Brain pericyte (primary cell): ENCODE measurements at places on chromosomes 1 and 21.

DNA sequence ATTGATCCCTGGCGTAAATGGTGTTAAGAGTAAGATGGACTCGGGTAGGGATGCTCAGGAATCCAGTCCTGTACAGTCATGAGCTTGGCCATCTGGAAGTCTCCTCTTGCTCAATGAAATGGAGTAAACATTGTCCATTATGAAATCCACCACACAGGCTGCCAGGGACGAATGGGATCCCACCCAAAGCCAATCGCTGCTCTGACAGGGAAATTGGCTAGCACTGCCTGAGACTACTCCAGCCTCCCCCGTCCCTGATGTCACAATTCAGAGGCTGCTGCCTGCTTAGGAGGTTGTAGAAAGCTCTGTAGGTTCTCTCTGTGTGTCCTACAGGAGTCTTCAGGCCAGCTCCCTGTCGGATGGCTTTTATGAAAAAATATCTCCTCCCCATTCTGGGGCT is at the start of gene HSD11B1:
TSS of gene HSD11B1 (plus strand) at position 263 of the 400 bp plus-strand sequence. CDS start at position 360, 97 bp downstream.
- DNase-seq, result no peak

DNA sequence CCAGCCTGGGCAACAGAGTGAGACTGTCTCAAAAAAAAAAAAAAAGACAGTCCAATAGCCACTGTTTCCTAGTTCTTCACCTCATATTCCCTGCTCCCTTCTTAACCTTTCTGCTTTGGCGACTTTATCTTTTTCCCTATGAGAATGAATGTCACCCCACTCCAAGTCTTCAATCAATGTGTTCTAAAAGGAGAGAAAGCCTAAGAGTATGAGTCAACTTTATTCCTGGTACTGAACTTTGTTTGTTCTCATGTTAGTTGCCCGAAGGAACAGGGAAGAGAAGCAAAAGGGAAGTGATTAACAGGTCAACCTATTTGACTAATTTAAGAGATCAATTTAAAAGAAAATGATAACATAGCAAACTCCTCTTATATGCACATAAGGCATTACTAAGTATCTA is 39.9 kb upstream of the SLC16A1 start:
- DNase-seq, result no peak

GRCh38 chr1:85102479-85102878 is 54.2 kb upstream of the MCOLN3 start:
- no peak for DNase-seq

DNA sequence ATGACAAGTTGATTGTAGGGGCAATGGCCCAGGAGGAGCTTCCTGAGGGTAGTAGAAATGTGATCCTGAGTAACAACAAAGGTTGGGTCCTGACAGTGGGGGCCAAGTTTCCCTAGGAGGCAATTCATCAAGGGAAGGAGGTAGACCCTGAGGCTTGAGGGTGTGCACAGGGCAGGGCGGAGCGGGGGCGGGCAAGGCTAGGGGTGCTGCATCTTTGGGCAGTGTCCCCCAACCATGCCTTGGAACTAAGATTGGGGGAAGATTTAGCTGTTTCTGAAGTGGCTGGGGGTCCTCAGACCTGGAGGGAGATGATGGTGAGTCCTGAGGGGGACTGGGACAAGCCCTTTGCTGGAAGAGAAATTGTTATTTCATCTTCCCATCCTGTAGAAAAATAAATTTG is 50.9 kb downstream of the HUNK start:
- DNase-seq, result no peak

DNA sequence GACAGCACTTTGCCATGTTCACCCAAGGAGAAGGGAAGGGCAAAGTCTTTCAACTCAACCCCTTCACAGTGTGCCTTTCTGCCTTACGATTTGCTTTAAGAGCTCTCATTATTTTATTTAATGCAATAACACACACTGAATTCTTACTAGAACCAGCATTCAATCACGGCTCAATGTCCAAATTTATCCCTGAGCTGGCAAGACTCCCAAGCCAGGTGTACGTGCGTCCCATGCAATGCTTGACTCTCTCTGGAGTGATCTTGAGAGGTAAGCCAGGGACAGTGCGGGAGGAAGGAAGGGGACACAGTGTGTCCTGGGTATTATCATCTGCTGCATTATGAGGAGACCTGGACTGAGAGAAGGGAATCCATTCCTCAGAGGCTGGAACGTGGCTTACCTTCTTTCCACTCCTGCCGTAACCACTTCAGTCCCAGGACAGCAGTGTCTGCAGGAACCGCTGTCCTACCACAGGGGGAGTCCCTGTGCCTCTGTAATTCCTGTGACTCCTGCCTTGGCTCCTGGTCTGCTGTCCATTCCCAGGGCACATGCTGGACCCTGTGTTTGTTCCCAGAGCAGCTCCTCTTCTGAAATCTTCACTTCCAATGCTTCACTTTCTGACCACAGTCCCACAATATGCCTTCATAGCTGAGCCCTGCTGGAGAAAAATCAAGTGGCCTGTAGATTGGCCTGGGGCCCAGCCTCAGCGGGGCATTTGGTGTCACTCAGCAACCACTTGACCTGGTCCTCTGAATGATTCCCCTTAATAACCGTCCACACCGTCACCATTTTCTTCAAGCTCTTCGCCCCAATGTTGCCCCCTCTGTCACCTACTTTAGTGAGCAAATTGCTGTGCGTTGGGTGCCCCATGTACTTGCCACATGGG is 28.6 kb upstream of the STUM start:
- DNase-seq, result no peak

DNA sequence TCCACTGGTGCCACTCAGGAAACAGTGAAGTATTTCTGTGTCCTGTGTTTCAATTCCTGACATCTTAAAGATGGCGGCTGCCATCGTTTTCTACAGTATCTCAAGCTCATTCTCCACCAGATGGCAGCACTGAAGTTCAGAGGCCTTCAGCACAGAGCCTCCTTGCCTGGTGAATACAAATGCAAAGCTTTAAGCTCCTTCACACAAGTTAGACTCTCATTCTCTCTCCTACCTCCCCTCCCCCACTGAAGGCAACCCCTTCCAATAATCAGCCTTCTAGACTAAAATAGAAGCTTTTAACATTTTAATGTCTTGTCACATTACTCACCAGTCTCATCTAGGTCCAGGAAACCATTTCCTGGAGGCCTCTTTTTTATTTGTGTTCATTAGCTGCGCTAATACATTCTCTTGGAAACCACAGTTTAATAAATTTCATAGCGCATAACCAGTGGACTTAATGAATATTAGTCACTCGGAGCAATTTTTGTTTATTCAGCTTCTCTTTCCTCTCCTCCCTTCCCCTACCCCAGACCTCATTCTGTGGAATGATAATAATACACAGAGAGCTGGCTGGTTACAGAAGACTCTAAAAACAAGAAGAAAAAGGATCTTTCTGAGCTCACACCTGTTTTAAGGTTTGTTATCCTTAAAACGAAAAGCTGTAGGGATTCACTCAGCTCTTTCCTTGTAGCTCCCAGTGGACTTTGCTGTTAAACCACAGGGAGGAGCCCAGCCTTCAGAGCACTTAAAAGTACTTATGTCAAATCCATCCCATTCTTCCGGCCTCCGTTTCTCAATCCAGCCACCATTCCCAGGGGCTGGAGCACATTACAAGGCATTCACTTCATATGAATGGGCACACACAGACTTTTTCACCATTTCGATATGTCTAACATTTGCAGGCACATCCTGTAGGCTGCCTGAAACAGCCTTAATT is 384.9 kb downstream of the HLX start:
- peak; percentile 33 for DNase-seq

DNA sequence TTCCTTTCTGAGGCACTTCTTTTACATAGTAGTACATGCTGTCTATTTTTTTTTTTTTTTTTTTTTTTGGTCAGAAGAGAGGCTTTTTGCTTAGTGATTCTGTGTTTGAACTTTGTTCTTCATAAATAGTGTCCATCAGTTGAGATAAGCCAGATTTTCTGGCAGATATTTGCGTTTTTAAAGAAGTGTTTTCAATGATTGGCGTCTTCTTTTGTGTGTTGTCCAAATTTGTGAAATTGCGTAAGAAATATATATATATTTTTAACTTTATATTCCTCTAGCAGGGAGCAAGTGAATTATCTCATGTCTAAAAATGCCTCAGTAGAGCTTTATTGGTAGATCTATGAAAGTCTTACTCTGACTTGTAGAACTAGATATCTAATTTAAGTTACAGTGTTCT is 28.3 kb downstream of the NEK7 start:
- no peak for DNase-seq

DNA sequence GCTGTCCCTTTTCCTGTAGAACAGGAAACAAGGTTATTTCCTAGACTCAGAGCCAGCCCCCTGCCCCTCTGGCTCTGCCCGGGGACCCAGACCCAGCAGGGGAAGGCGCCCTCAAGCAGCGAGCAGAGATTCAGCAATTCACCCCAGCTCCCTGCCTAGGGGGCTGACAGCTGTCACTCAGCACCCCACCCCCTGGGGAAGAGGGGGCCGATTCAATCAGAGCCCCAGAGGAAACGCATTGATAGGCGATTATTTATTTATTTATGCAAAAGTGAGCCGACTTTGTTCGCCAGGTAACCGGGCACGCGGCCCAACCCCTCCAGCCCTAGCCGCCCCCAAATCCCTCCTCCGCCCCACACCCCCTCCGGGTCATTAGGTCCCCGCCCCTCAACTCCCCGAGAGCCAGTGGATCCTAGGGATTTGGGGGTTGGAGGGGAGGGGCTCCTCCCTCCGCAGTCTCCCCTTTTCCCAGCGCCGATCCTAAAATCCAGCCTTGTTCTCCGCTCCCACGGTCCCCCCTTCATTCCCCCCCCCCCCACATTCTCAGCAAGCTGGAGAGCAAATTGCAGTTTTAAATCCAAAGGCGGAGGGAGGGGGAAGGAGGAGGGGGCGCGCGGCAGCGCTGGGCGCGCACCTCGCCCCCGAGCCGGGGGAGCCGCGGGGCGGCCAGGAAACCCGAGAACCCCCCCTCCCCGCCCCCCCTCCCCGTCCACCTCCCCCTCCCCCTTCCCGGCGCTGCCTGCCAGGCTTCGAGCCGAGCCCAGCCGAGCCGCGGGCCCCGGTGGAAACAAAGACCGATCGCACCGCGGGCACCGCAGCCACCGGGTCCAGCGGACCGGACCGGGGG is 1.3 kb downstream of the AHDC1 start:
- DNase-seq, result no peak

DNA sequence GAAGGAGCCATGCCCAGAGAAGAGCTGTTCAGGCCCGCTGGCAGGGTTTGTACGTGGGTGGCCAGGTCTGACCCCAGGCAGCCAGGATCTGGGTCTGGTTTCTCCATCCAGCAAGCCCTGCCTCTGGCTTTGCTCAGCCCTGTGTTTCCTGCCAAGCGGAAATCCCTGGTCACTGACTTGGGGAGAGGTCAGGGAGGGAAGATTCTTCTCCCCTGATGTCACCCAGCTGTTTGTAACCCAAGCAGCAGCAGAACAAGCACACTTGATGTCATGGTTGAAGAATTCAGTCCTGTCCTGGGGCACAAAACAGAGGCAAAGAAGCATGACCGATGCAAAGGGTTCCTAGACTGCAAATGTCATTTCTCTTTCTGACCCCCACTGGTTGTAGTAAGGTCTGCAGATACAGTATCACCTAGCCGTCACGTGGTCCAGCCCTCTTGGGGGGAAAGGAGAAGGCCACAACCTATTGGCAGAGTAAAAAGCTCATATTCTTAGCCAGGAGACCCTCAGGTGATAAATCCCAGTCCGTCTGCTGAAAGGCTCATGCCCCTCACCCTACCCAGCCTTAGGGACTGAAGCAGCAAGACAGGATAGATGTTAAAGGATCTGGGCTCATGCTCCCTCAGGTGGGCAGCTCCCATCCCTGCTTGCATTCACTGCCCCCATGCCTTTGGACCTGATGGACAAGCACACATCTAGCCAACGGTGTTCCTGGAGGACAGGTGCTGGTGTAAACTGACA is 120.9 kb downstream of the SYT2 start:
- DNase-seq, result peak; percentile 63

GRCh38 chr1:168709405-168710363 is 19.3 kb downstream of the DPT start:
- DNase-seq, result no peak

DNA sequence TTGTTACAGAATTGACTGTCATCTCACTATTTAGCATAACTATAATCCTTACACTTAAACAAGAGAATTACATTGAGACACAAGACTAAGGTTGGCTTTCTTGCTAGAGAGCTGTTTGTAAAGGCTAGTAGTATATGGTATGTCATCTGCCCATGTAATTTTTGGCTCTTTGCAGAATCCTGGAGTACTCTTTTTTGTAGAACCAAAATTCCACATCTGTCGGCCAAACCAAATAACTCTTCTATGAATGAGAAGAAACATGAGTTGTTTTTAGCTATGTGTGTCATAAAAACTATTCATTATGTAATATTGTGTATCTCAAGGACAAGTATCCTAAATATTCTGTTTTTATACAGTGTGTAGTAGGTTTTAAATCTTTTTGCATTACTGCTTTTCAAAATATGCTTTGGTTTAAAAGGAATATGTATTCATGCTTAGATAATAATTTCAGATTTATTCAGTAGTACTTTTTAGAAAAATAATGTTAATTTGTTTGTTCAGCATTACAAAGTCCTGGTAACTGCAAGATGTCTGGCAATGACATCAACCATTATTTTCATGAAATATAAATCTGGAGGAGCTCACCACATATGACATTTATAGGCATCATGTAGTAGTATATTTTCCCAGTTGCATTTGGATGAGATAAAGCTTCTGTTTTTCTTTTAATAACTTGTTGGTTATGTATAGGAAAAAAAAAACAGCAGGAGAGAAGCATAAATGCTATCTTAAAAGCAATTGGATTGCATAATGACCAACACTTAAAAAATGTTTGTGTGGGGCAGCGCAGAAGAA is 159.8 kb downstream of the HS2ST1 start:
- no peak for DNase-seq

DNA sequence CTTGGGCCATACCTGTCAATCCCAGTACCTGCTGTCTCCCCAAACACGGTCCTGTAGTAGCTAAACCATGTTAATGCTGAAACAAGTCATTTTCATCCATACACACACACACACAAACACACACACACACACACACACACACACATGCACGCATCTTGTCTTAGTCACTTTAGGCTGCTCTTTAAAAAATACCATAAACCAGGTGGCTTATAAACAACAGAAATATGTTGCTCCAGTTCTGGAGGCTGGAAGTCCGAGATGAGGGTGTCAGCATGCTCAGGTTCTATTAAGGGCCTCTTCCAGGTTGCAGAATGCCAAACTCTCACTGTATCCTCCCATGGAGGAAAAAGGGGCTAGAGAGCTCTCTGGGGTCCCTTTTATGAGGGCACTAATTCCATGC is 129.9 kb downstream of the NTPCR start:
- no peak for DNase-seq

GRCh38 chr1:83918688-83919285 is 80.1 kb downstream of the TTLL7 start:
- DNase-seq, result no peak

- no peak for DNase-seq
Measured at GRCh38 chr1:156439036-156439776, 61.4 kb downstream of the MEF2D start.

GRCh38 chr1:62336638-62336994 is 17.4 kb upstream of the KANK4 start:
- DNase-seq, result no peak

DNA sequence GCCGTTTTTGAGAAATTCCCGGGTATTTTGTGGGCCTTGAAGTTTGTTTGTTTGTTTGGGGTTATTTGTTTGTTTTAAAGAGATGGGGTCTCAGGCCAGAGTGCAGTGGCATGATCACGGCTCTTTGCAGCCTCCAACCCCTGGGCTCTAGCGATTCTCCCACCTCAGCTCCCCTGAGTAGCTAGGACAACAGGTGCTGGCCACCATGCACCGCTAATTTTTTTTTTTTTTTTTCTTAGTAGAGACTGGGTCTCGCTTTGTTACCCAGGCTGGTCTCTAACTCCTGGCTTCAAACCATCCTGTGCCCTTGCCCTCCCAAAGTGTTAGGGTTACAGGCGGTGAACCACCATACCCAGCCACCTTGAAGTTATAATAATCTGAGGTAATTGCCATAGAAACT is 2.0 kb downstream of the CHTOP start:
- DNase-seq, result no peak

GRCh38 chr1:112651205-112651604 is 23.3 kb upstream of the MOV10 start:
- no peak for DNase-seq
